ENCODE measurements at places on chromosomes 16 and 17.

- no peak for DNase-seq
Measured at GRCh38 chr17:73560661-73561060, 83.6 kb downstream of the SDK2 start.

DNA sequence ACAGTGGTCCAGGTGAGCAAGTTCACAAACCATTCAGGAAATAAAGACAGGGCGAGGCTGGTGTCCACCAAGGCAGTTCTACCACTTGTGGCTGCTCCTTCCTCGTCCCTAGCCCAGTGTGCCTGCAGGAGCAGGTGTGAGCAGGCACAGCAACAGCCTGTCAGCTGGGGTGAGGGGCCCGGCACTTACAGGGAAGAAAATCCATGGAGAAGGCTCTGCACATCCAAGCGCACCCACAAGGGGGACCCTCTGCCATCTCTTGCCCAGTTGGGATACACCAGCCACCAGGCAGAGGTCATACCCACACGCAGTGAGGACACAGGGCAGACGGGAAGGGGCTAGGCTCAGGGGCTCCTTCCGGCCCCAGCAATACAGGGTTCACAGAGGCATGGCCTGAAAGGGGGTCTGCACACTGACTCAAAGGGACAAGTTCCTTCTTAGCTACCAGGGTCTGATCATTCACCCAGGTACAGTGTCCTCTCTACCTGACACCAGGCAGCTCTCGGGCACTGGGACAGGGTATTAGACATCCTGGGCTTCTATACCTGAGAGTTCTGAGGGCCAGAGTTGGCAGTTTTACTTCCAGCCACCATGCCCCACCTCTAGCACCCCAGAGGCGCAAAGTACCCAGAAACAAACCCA lies 27.0 kb downstream of the CDIP1 start:
- DNase-seq, result no peak

DNA sequence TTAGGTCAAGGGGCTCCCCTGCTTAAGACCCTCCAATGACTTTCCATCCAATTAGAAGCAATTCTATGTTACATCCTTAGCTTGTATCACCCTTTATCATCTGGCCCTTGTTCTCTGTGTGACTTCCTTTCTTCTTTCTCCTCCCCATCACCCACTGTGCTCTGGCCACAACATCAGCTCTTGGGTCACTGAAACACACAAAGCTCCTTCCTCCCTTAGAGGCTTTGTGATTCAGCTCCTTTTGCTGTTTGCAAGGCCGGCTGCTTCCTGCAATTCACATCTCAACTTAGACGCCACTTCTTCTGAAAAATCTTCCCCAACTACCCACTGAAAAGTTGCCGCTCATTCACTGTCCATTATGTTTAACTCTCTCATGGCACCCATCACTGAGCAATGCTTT lies 130.9 kb upstream of the CACNG3 start:
- DNase-seq, result no peak

GRCh38 chr16:12609937-12610699 lies 193.6 kb downstream of the CPPED1 start:
- DNase-seq, result no peak

Measured in GOT3 (cell line).